ENCODE measurements at places on chromosomes 3 and 15. TPM values are rescaled to one million over a fixed set of nuclear protein-coding genes. Genes with fewer than 3 reads are reported as not detected.

- no peak for DNase-seq
Observed at GRCh38 chr15:40125950-40126349, 17.3 kb upstream of the BMF start.

- DNase-seq = no peak
Observed at GRCh38 chr3:46143951-46144473, 64.1 kb downstream of the CCR1 start.

DNA sequence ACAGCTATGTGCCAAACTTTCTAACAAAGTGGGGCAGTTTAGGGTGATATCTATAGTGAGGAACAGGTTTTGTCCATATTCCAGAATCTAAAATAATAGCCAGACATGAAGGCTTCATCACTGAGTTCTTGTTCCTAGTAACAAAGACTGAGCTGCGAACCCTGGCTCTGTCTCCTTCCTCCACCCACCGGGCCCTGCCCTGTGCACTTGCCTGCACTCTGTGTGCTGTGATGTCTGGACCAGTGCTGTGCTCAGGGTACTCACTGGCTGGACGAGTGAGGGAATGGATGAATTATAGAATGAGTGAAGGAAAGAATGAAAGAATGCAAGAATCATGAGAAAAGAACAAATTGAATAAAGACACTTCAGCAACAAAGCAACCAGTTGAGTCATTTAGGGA, 8.9 kb upstream of the NMNAT3 start:
- DNase-seq = no peak

DNA sequence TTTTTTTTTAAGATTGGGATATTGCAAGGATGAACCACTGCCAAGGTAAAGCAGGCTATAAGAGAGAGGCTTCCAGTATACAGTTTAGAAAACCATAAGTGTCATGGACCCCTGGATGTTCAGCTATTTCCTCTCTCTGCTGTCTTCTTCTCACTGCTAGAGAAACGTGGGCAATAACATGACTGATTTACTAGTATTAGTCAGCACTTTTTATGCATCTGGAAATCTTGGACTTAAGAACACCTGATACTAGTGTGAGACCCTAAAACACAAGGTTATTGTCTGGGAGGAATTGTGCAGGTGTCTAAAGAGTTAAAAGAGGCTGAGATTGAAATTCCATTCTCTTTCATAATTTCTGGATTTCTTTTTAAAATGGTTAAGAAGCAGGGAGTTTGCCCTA, 460.6 kb upstream of the MCTP2 start:
- DNase-seq = no peak

GRCh38 chr3:134609821-134610431, 40.9 kb downstream of the KY start:
- no peak for DNase-seq

- no peak for DNase-seq
Observed at GRCh38 chr15:77901921-77902750, 175.4 kb downstream of the TBC1D2B start.

DNA sequence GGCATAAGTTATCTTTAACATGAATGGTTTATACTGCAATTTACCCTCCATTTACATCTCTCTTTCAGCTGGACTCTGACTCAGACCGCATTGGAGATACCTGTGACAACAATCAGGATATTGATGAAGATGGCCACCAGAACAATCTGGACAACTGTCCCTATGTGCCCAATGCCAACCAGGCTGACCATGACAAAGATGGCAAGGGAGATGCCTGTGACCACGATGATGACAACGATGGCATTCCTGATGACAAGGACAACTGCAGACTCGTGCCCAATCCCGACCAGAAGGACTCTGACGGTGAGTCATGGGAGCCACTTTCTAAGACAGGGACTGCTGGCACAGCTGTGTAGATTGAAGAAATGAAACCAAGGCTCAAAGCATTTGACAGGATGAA, 11.6 kb downstream of the THBS1 start:
- peak; percentile 57 for DNase-seq

- no peak for DNase-seq
Observed at GRCh38 chr3:160134964-160135363, 90.3 kb upstream of the C3orf80 start.

- no peak for DNase-seq
Observed at GRCh38 chr3:117547956-117548550, 838.5 kb downstream of the TUSC7 start.

GRCh38 chr3:70737666-70738290, 425.3 kb upstream of the MDFIC2 start:
- peak; percentile 94 for DNase-seq

DNA sequence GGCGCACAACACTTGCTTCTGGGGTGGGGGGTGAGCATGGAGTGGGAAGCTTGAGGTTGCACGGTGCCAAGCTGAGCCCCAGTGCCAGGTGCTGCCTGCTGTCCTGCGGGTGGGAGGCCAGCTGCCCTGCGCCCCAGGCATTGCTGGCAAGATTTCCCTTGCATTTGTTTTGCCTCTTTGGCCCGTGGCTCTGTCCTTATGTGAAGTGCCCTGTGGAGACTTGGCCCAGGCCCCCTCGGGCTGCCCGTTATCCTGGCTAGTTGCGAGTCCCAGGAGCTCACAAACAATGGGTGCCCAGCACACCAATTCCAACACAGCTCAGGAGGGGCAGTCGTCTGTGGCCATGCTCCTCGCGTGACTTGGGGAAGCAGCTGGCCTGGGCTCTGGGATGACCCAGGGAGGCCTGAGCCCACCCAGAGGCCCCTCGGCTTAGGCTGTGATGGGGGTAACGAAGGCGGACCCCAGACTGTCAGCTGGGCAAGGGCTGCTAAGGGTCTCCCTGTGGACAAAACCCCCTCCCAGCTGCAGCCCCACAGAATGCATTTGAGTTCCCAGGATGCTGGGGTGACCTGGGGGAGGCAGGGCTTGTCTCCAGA, 5.9 kb downstream of the C3orf22 start:
- DNase-seq = no peak

DNA sequence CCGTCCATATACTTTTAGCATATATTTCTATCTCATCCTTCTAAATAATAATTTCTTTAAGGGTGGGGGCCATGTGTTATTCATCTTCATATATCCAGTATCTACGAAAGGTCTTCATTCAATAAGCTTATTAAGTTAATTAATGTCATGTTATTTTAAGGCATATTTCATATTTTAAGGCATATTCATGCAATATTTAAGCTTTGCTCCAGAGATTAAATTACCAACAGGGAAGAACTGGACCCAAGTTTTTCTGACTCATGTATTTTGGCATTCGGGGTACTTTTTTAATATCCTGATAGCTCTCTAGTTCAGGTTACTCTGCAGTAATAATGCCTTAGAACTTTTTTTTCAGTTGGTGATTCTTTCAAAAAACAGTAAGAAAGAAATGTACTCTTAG, 27.4 kb downstream of the PHC3 start:
- DNase-seq = no peak

DNA sequence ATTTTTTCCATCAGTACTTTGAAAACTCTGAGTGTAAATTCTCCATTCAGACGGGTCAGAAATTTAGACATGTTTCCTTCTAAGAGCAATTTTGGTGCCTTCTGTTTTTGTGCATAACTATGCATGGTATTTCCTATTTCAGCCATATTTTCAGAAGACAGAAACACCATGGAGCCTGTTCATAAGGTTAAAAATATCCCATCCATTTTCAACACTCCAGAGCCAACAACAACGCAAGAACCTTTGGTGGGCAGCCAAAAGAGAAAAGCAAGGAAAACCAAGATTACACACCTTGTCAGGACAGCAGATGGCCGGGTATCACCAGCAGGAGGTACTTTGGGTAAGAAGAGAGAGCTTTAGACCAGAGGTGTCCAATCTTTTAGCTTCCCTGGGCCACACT, 275.6 kb downstream of the BBX start:
- DNase-seq = peak; percentile 50

- no peak for DNase-seq
Observed at GRCh38 chr3:151476344-151477018, 15.6 kb upstream of the IGSF10 start.

- DNase-seq = no peak
Observed at GRCh38 chr3:168030577-168030976, 65.1 kb downstream of the GOLIM4 start.

DNA sequence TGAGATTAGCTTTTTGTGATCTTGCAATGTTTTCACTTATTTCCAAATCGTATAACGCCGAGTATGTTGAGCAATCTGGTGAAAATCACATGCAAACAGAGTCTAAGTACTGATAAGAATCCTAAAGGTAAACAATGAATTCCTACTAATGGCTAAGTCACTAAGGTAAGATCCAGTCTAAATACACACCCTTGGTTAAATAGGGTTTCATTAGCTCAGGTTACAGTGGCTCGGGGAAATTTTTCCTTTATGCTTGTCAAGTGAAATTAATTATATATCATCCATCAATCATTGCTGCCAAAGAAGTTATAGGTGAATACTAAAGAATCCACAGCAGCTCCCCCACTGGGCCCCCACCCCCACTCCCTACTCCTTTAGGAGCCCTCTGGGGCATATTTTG, 139.3 kb downstream of the SOX2 start:
- DNase-seq = no peak

GRCh38 chr3:5004319-5005152, 25.3 kb downstream of the BHLHE40 start:
- DNase-seq = no peak

GRCh38 chr3:152050903-152051302, 177.5 kb downstream of the SUCNR1 start:
- no peak for DNase-seq

DNA sequence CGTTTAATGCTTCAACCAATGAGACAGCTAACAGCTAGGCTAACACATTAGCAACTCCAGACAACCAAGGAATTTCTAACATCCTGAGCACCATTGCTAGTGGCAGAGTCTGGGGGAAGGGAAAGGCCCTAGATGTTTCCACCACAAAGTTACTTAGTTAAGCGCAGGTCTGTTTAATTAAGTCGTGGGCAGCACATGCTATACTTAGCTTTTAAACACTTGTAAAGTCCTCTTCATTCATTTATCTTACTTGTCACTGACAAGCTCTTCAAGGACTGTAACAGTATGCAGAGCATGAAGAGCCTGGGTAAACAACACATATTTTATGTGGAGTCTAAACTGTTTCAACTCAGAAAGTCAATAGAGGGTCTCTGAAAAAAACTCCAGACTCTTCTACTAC, 221.1 kb upstream of the WNT5A start:
- no peak for DNase-seq

DNA sequence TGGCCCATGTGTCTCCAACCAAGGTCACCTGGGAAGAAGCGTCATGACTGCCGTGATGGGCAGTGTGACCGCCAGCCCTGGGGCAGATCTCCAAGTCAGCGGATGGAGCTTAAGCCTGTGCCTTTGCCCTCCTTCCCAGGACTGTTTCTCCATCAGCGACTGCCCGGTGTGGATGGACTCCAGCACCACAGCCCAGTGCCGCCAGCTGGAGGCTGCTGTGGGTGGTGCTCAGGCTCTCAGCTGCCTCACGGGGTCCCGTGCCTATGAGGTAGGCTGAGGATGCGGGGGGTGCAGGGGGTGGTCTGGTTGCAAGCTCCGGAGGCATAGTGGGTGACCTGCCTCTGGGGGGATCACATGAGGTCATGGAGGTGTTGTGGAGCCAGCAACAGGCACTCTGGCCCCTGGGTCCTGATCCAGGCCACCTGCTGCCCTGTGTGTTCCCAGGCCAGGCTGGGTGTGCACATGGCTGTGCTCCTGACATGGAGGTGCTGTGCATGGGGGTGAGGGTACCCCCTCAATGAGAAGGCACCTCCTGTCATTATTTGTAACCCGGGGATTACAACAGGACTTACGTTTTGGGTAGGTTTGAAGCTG, 19.0 kb downstream of the XYLB start:
- DNase-seq = no peak

DNA sequence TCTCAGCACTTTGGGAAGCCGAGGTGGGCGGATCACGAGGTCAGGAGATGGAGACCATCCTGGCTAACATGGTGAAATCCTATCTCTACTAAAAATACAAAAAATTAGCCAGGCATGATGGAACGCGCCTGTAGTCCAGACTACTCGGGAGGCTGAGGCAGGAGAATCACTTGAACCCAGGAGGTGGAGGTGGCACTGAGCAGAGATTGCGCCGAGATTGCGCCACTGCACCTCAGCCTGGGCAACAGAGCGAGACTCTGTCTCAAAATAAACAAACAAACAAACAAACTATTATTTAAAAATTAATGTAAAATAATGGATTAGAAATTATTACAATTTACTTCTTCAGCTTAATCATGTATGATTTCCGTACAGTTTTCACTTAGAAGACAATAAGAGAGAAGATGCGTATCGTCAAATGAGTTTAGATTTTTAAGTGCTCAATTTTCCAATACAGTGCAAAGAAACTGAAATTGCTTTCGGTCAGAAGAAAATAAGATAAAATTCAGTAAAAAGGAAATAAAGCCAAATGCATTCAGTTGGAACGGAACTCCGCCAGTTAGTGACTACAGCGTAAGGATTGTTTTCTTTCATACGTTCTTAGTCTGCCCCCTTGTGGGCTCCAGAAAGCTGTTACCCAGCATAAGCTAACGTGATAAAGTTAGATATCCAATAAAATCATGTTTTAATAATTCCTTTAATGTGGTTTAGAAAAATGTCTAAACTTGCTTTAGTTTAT, 24.8 kb downstream of the AADAC start:
- DNase-seq = peak; percentile 89

- no peak for DNase-seq
Observed at GRCh38 chr3:43521941-43522340, 99.9 kb downstream of the ANO10 start.

GRCh38 chr3:129132097-129132866, 10.7 kb upstream of the RAB43 start:
- no peak for DNase-seq

GRCh38 chr3:25592510-25592968, 72.2 kb downstream of the TOP2B start:
- DNase-seq = no peak

The RTP3 gene
- not detected for total RNA-seq

The AHSG gene
- total RNA-seq = under 0.01 TPM

The PLSCR5 gene
- not detected for total RNA-seq

The STAC gene
- total RNA-seq = 2.1 TPM

The GSK3B gene
- total RNA-seq = 39.4 TPM

The ZPLD1 gene
- not detected for total RNA-seq

The RARRES1 gene
- 3.4 TPM for total RNA-seq

The ANKRD63 gene
- total RNA-seq = not detected

The GOLGA8T gene
- under 0.01 TPM for total RNA-seq
